Neuronal stem cell (in vitro differentiated cells): ENCODE measurements at places on chromosomes 1 and 21.
A peak's percentile ranks its signal among the peaks of the same experiment; 100 is the strongest.

DNA sequence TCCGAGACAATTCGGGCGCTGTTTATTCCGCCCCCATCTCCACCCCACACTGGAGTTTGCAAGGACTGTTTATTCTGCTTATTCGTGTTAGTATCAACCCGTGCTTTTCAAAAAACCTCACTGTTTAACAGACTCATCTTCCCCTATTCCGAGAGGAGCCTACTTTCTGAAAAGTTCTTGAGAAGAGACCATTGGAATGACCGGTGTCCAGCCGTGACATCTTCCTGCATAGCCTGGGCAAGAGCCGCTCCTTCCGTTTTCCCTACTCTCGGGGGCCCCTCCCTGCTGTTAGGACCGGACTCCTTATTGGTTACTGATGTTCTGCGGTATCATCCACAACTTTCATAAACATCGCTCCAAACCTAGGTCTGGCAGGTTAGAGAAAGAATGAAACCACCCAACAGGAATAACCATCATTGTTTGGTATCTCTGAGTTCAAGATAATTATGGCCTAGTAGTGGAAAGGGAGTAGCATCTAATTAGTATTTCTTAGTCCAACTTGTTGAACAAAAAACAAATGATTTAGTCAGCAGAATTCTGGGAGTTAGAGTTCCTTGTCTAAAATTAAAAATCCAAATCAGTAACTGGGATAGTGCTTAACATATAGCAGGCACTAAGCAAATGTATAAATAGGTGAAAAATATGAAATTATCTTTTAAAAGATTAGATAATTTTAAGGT lies 837 bp downstream of the STXBP3 start:
- no peaks in the 10 kb centered on the region for H3K27me3 ChIP-seq
- H3K36me3 ChIP-seq: peaks cover 26% of the 10 kb centered on the region
- peak overlapping the region; percentile 85 for H3K4me3 ChIP-seq
- peaks cover under 1% of the 10 kb centered on the region for H3K4me1 ChIP-seq

DNA sequence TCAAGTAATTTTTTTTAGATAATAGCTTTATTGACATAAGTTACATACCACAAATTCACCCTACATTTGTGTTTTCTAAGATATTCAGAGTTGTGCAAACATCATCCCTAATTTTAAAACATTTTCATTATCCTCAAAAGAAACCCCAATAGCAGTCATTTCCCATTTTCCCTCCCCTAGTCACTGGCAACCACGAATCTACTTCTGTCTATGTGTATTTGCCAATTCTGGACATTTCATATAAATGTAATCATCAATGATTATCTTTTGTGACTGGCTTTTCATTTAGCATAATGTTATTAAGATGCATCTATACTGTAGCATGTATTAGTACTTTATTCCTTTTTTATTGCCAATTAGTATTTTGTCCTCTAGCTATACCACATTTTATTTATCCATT lies 88.8 kb upstream of the SLFNL1 start:
- H3K4me1 ChIP-seq: no peaks in the 10 kb centered on the region
- H3K27me3 ChIP-seq: no peaks in the 10 kb centered on the region
- no peak overlapping the region for H3K4me3 ChIP-seq
- DNase-seq: no peak
- peaks cover 2% of the 10 kb centered on the region for H3K36me3 ChIP-seq

- H3K4me3 ChIP-seq: no peak overlapping the region
- no peak for DNase-seq
- no peaks in the 10 kb centered on the region for H3K36me3 ChIP-seq
These were observed 13.6 kb downstream of the S100A11 start for GRCh38 chr1:152023221-152023620.

DNA sequence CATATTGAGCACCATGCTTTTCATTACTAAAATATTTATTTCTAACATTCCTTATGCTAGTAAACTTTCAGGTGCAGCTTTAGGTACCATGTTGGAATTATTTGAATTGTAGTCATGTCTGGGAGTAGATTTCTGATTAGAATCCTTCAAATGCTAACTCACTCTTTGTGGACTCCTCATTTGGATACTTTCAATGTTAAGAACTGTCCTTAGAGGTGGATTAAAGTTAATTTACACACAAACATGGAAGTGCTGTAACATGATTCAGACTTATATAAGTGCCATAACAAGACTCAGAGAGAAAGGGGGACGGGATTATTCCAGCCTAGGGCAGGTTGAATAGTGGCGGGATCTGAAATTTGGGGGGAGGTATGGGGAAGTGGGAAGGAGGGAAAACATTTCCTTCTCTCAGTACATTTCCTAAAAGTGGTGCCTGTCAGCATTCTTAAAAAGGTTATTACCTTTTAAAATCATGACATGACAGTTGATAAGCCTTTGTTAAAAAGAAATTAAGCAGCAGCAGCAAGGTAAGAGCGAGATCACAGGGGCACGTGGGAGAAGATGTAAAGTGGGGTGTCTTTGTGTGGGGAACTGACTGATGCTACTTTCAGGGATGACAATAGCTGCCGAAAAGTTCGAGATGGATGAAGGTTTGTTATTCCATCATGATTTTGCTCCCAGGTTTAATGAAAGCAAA lies 44.4 kb downstream of the HHAT start:
- H3K27ac ChIP-seq: peak overlapping the region; percentile 16

GRCh38 chr1:70227439-70227838 lies 6.3 kb downstream of the SRSF11 start:
- H3K36me3 ChIP-seq: peaks cover 100% of the 10 kb centered on the region
- H3K27ac ChIP-seq: no peak overlapping the region
- H3K4me1 ChIP-seq: no peaks in the 10 kb centered on the region
- no peak for DNase-seq
- H3K4me3 ChIP-seq: no peak overlapping the region

GRCh38 chr1:18009478-18009961 lies 98.1 kb upstream of the IGSF21 start:
- no peak for DNase-seq
- H3K36me3 ChIP-seq: no peaks in the 10 kb centered on the region
- no peak overlapping the region for H3K4me3 ChIP-seq
- no peak overlapping the region for H3K27ac ChIP-seq
- no peaks in the 10 kb centered on the region for H3K27me3 ChIP-seq

DNA sequence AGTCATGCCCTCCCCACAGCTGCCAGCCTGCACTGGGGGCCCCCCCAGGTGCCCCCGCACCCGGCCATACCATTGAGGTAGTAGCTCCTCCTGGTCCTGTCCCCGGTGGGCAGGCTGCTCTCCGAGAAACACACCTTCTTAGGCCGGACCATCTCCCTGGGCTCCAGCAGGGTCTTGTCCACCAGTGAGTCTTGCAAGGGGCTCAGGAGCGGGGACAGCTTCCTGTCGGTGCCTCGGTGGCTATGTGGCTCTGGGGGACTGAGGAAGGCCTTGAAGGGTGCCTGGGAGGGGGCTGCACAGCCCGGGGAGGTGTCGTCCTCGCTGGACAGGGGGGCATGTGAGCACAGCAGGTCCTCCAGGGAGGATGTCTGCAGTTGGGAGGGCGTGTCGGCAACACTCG lies 12.9 kb upstream of the FTCD start:
- no peaks in the 10 kb centered on the region for H3K27me3 ChIP-seq
- H3K27ac ChIP-seq: no peak overlapping the region
- no peaks in the 10 kb centered on the region for H3K36me3 ChIP-seq
- DNase-seq: no peak
- H3K4me1 ChIP-seq: no peaks in the 10 kb centered on the region

DNA sequence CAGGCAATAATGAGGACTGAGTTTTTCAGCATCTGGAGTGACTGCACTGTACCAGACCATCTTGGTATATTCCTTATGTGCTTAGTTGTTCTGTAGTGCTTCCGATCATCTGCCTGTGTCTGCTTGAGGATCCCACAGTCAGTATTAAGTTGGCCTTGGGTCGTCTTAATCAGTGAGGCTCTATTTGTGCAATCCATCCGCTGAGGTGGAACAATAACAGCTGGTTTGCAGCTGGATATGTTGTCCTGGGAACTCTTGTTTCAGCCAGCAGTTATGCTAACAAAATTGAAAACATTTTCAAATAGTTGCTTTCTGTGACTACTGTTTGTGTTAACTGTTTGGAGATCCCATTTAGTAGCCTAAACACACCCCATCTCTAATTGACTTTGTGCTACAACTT lies 73.7 kb downstream of the LAMC1 start:
- H3K4me1 ChIP-seq: peaks cover 21% of the 10 kb centered on the region
- no peak overlapping the region for H3K27ac ChIP-seq
- peaks cover 20% of the 10 kb centered on the region for H3K36me3 ChIP-seq
- no peak for DNase-seq

- H3K4me3 ChIP-seq: no peak overlapping the region
- no peak overlapping the region for H3K27ac ChIP-seq
- H3K27me3 ChIP-seq: no peaks in the 10 kb centered on the region
- no peak for DNase-seq
- no peaks in the 10 kb centered on the region for H3K36me3 ChIP-seq
These were observed 318.0 kb downstream of the VAV3 start for GRCh38 chr1:107647012-107647411.

DNA sequence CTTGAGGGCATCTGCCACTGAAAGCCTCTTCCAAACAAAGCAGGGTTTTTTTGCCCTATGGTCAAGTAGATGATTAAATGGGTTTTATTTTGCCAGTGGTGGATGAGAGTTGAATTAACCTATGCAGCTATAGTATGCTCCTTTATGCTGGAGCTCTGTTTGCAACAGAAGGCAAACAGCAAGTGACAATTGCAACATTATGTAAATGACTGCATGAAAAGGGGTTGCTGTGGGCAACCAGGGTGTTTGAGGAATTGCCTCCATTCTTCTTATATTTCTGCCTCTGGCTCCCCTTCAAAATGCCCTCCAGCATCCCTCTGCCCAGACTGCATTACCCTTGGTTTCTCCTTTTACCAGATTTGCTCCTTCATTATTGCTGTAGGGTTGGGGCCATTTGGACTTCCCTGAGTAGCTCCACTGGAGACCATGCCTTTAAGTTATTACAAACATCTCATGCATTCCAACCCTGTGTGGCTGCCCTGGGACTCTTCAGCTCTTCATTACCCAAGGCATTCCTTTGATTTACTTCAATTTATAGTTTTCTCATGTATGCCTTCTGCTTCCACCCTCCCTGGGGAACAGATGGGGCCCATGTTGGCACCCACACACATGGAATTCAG lies 398.4 kb downstream of the PRDM2 start:
- no peak for DNase-seq
- H3K36me3 ChIP-seq: no peaks in the 10 kb centered on the region
- no peaks in the 10 kb centered on the region for H3K27me3 ChIP-seq
- no peak overlapping the region for H3K4me3 ChIP-seq

GRCh38 chr1:187847531-187847930 lies 1018.8 kb downstream of the PLA2G4A start:
- H3K4me3 ChIP-seq: no peak overlapping the region
- no peak for DNase-seq
- no peaks in the 10 kb centered on the region for H3K4me1 ChIP-seq

GRCh38 chr1:17665950-17666720 lies 89.0 kb upstream of the ACTL8 start:
- H3K4me1 ChIP-seq: peaks cover 8% of the 10 kb centered on the region
- DNase-seq: no peak
- peaks cover 16% of the 10 kb centered on the region for H3K36me3 ChIP-seq
- no peak overlapping the region for H3K27ac ChIP-seq
- H3K27me3 ChIP-seq: no peaks in the 10 kb centered on the region
- no peak overlapping the region for H3K4me3 ChIP-seq

GRCh38 chr1:5833911-5834310 lies 158.3 kb downstream of the NPHP4 start:
- no peak for DNase-seq
- peaks cover 26% of the 10 kb centered on the region for H3K27me3 ChIP-seq
- H3K4me1 ChIP-seq: peaks cover 4% of the 10 kb centered on the region
- no peak overlapping the region for H3K4me3 ChIP-seq

DNA sequence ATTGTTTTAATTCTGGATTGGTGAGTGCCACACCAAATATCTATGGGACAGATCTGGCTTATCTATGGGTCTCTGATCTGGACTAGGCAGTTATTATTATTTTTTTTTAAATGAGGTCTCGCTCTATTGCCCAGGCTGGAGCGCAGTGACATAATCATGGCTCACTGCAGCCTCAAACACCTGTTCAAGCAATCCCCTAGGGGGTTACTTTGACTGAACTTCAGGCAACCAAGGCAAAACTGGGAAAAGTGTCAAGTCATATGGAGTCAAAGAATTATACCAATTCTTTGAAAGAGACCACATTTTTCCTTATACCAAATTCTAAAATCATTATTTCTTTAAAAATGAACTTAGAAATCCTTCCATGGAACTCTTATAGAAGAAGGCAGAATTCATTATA lies 129.1 kb upstream of the HOOK1 start:
- H3K27ac ChIP-seq: no peak overlapping the region
- DNase-seq: no peak
- H3K4me1 ChIP-seq: peaks cover 14% of the 10 kb centered on the region
- H3K36me3 ChIP-seq: no peaks in the 10 kb centered on the region
- H3K4me3 ChIP-seq: no peak overlapping the region

- no peak for DNase-seq
- H3K4me1 ChIP-seq: peaks cover 10% of the 10 kb centered on the region
- no peaks in the 10 kb centered on the region for H3K36me3 ChIP-seq
- H3K27me3 ChIP-seq: no peaks in the 10 kb centered on the region
- H3K4me3 ChIP-seq: no peak overlapping the region
These were observed 13.0 kb downstream of the RD3 start for GRCh38 chr1:211478801-211479578.

DNA sequence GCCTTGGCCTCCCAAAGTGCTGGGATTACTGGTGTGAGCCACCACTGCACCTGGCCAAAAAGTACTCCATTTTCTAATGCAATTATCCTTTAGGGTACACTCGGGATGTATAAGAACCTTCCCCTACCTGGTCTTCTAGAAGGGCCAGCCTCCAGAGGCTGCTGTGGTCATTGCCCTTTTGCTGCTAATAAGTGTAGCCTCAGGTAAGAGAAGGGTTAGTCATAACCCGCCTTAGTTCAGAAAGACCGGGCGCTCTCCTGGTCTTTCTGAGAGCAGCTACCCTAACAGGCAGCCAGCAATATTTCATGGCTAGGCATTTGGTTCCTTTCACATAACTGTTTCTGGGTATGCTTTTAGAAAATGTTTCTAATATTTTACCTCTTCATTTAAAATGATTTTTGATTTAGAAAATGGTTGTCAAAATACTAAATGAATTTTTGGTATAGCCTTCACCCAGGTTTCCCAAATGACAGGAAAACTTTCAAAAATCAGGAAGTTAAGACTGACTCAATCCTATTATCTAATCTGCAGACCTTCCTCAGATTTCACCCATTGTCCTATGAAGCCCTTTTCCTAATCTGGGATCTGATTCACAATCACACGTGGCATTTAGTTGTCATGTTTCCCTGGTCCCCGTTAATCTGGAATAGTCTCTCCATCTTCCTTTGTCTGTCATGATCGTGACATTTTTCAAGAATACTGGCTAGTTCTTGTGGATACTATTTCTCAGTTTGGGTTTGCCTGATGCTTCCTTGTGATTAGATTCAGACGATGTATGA lies 479.0 kb downstream of the SIPA1L2 start:
- H3K4me1 ChIP-seq: no peaks in the 10 kb centered on the region
- H3K27ac ChIP-seq: no peak overlapping the region
- H3K4me3 ChIP-seq: no peak overlapping the region
- no peaks in the 10 kb centered on the region for H3K36me3 ChIP-seq

DNA sequence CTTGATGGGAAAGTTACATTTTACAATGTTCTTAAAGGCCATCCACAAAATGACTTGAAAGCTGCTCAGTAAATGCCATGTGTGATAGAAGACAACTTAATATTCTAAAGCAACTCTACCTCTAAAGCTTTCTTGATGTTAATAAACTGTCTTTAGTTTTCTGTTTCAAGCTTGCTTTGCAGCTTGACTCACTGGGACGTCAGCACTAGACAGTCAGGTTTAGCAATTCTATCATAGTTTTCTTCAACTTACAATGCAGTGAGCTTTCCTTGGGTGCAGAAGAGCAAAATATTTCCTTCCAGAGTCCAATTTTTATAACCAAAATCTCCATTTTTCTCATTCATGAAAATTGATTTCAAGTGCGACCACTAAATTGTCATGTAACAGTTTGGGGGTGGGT lies 273.1 kb downstream of the NTNG1 start:
- no peak overlapping the region for H3K4me3 ChIP-seq
- no peaks in the 10 kb centered on the region for H3K36me3 ChIP-seq
- no peak for DNase-seq
- no peaks in the 10 kb centered on the region for H3K27me3 ChIP-seq
- no peak overlapping the region for H3K27ac ChIP-seq
